ENCODE measurements at places on chromosomes 7 and 10. TPM values are rescaled to one million over a fixed set of nuclear protein-coding genes. Genes with fewer than 3 reads are reported as not detected.

Gene NRP1
- 111 TPM for total RNA-seq

GRCh38 chr7:47670729-47671128 is 88.8 kb upstream of the TNS3 start:
- no peak for DNase-seq
- no peak overlapping the region for H3K4me3 ChIP-seq
- no peak overlapping the region for H3K27ac ChIP-seq
- no peaks in the 10 kb centered on the region for H3K4me1 ChIP-seq

Gene AKR1C4
- total RNA-seq, result not detected

GRCh38 chr10:71230656-71231025 is 18.3 kb downstream of the UNC5B start:
- no peaks in the 10 kb centered on the region for H3K4me1 ChIP-seq
- no peaks in the 10 kb centered on the region for H3K36me3 ChIP-seq
- H3K27me3 ChIP-seq, result no peaks in the 10 kb centered on the region
- no peak overlapping the region for H3K4me3 ChIP-seq

DNA sequence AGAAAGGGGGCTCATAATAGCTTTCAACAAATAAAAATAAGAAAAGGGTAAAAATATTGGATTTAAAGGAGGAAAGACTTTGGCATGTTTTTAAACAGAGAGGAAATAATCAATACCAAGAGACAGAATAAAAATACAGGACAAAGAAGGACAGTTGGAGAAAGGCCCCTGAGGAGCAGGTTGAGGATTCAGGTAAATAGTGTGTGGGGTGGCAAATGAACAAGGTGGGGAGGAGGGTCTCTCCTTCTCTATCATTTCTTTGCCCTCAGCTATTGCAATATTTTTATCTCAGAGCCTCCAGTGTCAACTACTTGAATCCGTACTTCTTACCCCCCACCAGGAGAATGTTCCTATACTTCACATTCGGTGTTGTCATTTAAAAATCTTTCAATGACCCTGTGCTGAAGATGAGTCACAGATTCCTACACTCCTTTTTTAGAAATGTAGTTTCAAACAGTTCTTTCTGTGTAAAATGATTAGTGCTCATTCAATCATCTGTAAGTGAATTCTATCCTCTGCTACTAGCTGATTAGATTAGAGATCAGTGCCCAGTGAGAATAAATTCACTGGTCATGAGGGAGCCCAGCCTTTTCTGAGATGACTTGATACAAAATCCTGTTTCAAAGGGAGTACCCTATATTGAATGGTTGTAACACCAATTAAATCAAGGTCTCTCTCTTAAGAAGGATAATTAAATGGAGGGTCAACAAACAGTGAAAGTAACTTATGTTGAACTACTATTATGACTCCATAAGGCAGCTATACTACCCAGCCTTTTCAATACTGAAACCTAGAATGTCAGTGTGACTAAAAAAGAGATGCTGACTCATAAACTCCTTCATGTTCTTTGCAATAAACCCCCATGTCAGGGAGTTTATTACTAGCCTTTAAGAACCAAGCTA is 50.4 kb upstream of the WNT16 start:
- H3K36me3 ChIP-seq, result peaks cover 3% of the 10 kb centered on the region
- H3K4me1 ChIP-seq, result peaks cover 2% of the 10 kb centered on the region
- H3K4me3 ChIP-seq, result no peak overlapping the region
- H3K27ac ChIP-seq, result no peak overlapping the region

GRCh38 chr10:85212526-85212925 is 884.1 kb downstream of the CCSER2 start:
- no peak overlapping the region for H3K4me3 ChIP-seq
- H3K4me1 ChIP-seq, result no peaks in the 10 kb centered on the region
- H3K36me3 ChIP-seq, result no peaks in the 10 kb centered on the region
- no peak for DNase-seq
- H3K27ac ChIP-seq, result no peak overlapping the region
- H3K27me3 ChIP-seq, result no peaks in the 10 kb centered on the region

Gene GSAP
- total RNA-seq, result 24.1 TPM

DNA sequence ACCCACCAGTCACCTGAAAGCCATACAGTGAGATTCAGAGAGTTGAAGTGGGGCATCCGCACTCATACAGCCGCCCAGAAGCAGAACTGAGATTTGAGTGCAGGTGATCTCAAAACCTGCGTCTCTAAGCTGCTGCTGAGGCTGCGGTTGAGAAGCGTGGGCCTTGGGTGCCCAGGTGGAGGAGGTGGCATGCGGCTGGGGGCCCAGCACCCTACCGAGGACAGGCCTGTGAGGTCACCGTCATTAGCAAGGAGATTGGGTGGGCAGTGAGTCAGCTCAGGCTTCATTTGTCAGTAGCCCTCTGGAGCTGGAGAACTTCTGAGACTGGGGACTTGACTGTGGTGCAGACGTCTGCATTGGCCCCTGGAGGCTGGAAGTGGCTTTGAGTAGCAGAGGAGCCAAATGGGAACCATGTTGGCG is 29.8 kb downstream of the ZMIZ1 start:
- H3K27ac ChIP-seq, result no peak overlapping the region
- no peaks in the 10 kb centered on the region for H3K4me1 ChIP-seq
- DNase-seq, result no peak
- H3K27me3 ChIP-seq, result no peaks in the 10 kb centered on the region
